NCI-H446 (cell line): ENCODE measurements at places on chromosomes 7 and 10.

DNA sequence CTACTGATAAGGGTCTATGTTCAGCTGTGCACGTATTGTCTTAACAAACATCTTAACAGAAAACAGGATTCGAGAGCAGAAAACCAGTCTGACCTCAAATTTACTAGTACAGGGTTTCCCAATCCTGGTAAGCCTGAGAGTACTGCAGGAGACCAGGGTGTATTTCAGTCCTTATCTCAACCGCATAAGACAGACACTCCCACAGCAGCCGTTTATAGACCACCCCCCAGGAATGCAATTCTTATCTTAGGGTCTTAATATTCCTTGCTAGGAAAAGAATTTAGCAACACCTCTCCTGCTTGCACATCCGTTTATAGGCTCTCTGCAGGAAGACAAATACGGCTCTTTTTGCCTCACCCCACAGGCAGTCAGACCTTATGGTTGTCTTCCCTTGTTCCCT is 277.3 kb downstream of the SDK1 start:
- no peak for DNase-seq

GRCh38 chr10:86900955-86901354 is 56.5 kb downstream of the MMRN2 start:
- peak; percentile 64 for DNase-seq

- DNase-seq: no peak
Observed at GRCh38 chr7:85471740-85472139, 284.9 kb upstream of the SEMA3D start.

DNA sequence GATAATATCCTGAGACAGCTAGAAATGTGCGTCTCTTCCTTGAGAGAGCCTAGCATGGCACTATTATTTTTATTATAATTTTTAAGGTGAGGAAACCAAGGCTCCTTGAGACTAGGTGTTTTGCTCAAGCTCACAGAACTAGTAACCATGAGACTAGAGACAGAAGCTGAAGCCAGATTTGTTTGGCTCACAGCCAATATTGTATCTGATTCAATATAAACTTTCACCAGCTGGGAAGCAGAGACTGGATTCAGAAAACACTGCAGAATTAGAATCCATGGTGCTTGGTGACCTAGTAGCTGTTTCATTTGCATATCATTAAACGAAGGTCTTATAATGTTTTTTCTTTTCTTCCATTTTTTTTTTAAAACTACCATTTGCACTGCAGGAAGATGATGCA is 64.4 kb downstream of the DNAJB9 start:
- peak; percentile 57 for DNase-seq

GRCh38 chr10:48670978-48671913 is 13.4 kb upstream of the WDFY4 start:
- DNase-seq: no peak

DNA sequence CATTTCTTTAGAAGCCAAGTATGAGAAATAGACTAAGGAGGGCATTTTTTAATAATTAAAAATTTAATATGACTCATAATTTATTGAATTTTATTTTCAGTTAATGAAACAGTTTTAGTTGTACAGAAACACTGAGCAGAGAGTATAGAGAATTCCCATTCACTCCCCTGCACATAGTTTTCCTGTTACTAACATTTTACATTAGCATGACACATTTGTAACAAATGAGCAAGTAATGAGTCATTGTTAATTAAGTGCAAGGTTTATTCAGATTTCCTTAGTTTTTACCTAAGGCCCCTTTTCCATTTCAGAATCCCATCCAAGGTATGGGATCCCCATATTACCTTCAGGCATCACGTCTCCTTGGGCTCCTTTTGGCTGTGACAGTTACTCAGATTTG is 271.5 kb upstream of the FZD8 start:
- no peak for DNase-seq

DNA sequence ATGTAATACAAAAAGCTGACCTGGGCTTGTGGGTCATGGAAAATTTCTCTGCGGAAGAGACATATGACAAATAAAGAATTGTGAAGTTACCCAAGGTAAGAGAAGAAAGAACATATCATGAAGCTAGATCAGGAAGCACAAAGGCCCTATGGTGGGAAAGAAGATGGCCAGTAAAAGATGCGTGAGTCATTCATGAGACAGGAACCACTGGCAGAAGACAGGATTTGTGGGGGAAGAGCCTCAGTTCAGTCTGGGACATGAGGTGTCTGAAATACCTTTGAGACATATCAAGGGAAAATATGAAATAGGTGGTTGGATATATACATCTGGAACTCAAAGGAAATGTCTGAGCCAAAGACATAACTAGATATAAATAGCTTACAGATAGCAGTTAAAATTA is 27.7 kb upstream of the AMPH start:
- DNase-seq: no peak

DNA sequence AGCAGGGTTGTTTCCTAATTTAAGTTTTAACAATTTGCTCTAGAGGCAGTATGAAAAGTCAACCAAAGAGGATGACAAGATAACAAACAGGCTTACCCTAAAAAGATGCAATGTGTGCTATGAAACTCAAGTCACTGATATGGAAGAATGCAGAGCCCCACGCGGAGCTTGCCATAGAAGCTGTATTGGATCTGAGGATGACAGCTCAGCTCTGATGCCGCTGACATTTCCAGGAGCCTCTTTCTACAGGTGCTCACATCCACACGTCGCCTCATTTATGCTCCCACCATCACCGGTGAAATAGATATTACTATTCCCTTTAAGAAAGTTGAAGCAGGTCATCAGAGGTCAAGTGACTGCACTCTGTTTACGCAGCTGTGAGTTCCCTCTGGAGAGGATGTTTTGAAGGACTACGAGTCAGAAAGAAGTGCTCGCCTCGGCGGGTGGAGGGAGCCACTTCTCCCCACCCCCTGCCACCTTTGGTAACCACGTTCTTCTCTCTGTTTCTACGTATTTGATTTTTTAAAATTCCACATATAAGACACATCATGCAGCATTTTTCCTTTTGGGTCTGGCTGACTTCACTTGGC is 275.4 kb downstream of the GLRX3 start:
- DNase-seq: no peak

GRCh38 chr10:98030093-98030821 is at the start of gene CRTAC1:
Gene CRTAC1, minus strand, starts transcription at chr10:98030621. Its CDS starts 149 bp downstream, at chr10:98030472.
- peak; percentile 92 for DNase-seq

- no peak for DNase-seq
Observed at GRCh38 chr10:7908541-7909210, 90.4 kb downstream of the TAF3 start.
